ENCODE measurements at places on chromosomes 1 and 21. TPM values are rescaled to one million over a fixed set of nuclear protein-coding genes. Genes with fewer than 3 reads are reported as not detected.
A peak's percentile ranks its signal among the peaks of the same experiment; 100 is the strongest.

DNA sequence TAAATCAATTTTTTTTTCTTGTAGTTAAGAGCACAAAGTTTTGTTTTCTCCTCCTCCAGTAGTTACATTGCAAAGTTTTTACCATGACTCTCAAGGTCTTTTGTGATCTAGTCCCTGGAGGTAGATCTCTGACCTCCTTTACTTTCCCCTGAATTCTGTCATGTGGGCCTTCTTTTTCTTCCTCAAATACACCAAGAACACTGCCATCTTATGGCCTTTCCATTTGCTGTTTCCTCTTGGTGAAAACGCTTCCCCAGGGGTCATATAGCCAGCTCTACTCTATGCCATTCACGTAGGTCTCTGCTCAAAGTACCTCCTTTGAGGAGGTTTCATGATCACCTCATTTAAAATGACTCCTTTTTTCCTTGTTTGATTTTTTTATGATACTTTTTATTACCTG lies 2.7 kb downstream of the DDX20 start:
- no peaks in the 10 kb centered on the region for H3K27me3 ChIP-seq
- H3K27ac ChIP-seq, result no peak overlapping the region
- DNase-seq, result peak; percentile 22
- no peak overlapping the region for H3K4me3 ChIP-seq

DNA sequence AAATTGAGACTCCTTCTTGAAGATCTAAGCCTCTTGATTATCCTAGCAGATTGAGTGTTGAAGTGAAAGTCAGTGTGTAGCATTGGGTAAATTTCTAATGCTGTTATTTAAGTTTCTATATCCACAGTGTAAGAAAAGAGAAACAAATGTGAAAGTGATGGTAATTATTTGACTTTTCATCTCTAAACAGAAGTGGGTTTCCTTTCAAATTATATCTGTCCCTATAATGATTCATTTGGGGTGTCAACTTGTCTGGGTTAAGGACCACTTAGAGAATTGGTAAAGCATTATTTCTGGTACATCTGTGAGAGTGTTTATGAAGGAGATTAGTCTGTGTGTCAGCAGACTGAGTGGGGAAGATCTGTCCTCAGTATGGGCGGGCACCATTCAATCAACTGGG lies 133.0 kb upstream of the HMCN1 start:
- no peaks in the 10 kb centered on the region for H3K27me3 ChIP-seq
- H3K4me3 ChIP-seq, result no peak overlapping the region
- H3K27ac ChIP-seq, result no peak overlapping the region
- DNase-seq, result no peak

DNA sequence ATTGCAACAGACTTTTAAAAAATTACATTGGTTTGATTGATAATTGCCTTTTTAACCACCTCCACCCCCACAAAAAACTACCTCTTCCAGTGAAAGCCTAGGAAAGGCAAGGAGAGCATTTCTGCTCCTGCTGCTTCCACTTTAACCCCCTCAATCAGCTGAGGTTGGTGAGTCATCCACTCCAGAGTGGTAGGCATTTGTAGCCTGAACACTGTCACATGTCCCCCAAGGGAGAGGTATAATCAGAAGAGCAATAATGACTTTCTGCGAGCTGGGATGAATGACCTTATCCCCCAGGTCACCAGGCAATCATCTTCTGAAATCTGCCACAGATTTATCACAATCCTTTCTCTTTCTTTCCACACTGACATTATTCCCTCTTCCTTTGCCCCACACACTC lies 126.6 kb upstream of the CAMK1G start:
- peak; percentile 17 for DNase-seq
- H3K36me3 ChIP-seq, result no peaks in the 10 kb centered on the region
- no peak overlapping the region for H3K4me3 ChIP-seq

Gene HMGB4
- total RNA-seq, result not detected

Gene SSX2IP
- 15.3 TPM for total RNA-seq

Gene ZNF648
- total RNA-seq, result not detected

Gene HAO2
- total RNA-seq, result not detected

Data from GM23248 (cell line).